ENCODE measurements at places on chromosomes 1 and 21.

DNA sequence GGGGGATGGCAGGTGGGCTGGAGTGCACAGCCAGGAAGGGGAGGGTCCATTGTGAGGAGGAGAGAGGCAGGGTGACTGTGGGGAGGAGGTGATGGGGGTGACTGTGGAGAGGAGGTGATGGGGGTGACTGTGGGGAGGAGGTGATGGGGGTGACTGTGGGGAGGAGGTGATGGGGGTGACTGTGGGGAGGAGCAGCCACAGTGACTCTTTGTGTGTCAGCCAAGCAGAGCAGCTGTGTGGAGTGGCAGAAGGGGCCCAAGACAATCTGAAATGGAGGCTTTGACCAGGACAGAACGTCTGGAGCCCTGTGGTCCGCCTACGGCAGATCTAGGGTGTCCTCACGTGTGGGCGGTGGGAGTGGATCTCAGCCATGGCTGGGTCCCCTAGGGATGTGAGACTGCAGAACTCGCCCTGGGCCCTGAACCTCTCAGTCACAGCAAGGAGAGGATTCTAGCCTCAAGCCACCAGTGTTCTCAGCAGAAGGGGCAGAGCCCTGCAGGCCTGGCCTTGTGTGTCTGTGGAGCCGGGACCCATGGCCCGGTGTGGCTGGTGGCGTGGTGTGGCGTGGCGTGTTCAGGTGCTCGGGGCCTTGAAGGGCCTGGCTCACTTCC, 81.5 kb downstream of the OBSCN start:
- DNase-seq = no peak

- no peak for DNase-seq
Measured at GRCh38 chr1:22121421-22121911, 21.4 kb downstream of the WNT4 start.

DNA sequence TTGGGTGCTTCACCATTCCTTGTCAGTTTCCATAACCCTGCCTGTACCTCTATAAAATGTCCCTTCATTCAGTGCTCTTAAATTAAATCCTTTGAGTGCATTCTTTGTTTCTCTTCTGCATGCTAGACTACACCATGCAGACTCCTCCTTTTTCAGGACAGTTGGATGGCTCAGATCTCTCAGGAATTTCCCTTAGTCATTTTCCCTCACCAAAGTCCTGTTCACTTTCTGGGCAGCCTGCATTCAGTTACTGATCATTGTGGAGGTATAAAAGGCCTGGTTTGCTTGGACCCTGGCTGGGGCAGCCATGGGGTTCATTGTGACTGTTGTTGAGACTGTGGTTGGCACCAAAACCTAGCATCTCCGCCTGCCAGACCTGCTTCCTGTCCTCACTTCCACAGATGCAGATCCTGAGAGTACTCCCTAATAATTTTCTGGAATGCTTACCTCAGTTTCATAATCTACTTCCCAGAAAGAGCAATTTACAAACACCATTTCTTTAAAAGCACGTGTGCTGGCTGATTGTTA, 88.4 kb downstream of the PDE4B start:
- no peak for DNase-seq

DNA sequence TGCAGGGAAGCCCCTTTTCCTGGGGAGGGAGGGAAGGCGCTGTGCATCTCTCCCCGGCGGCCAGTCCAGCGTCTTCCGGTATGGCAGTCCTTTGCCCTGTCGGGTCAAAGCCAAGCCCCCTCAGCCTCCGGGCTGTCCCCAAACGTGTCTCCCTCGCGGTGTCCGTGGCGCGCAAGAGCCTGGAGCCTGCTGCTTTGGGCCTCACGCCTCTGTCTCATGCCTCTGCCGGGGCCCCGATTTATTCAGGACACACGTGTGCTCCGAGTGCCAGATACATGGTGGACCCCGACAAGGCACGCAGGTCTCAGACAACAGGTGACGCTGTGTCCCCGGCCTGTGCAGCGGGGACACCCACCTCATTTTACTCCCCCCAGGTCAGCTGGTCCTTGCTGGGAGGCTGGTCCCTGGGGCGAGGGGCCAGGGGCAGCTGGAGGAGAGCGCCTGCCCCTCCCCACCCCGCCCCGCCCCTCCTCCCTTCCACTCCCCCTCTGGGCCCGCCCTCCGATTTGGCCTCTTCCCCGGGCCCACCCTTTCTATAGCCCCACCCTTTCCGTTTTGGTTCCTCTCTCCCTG, 176.7 kb downstream of the CAMTA1 start:
- DNase-seq = no peak

- DNase-seq = no peak
Measured at GRCh38 chr1:30853350-30853749, 55.2 kb downstream of the SDC3 start.

GRCh38 chr1:41493626-41494350, 9.3 kb upstream of the EDN2 start:
- no peak for DNase-seq

DNA sequence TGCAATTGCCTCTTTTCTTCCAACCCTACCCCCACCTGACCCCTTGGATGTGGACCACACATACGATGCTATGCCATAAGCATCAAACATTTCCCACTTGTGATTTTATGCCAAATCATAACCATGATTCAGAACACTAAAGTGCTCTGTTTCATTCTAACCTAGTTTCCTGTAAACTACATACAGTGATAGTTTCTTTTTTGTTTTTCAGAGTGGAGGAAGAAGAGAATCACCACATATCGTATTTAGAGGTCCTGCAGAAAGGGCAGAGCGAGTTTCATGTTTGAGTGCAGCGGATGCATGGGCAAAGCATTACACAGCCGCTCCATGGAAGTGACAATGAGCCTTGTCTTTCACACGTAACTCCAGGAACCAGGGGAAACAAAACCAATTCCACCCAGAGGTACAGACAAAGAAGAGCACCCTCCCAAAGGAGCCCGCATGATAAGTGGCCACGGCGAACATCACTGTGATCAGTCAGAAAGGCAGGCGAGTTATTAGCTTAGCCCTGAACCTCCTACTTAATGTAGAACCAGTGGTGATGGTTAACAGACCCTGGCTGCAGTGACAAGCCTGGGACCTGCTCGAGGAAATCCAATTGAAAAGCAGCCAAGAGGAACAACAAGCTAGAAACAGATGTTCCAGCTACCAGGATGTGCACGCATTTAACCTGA, 64.0 kb upstream of the ZNF281 start:
- no peak for DNase-seq

Data from stimulated activated CD8-positive, alpha-beta memory T cell treated with anti-CD3 and anti-CD28 coated beads, Interleukin-7, amount 100 ng/mL, for 24 hours (primary cell).